ENCODE measurements at places on chromosomes 16 and 17.

DNA sequence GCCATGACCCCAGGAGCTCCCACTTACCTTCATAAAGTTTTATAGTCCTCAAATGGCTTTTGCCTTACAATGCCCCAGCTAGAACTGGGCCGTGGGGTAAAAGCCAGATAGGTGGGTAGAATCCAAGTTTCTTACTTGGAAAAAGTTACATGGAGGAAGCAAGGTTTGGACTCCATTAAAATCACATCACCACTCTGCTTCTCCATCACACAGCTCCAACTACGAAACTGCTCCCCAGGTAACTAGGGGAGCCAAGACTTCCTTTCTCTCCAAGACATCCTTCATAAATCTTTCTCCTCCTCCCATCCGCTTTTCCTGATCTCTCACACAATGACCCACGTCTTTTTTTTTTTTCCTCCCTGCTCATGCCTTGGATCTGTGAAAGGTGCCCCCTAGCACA is 130.8 kb upstream of the RCVRN start:
- peaks cover 14% of the 10 kb centered on the region for H3K27me3 ChIP-seq
- no peak overlapping the region for H3K4me3 ChIP-seq
- H3K36me3 ChIP-seq, result peaks cover 6% of the 10 kb centered on the region
- peaks cover 23% of the 10 kb centered on the region for H3K4me1 ChIP-seq

DNA sequence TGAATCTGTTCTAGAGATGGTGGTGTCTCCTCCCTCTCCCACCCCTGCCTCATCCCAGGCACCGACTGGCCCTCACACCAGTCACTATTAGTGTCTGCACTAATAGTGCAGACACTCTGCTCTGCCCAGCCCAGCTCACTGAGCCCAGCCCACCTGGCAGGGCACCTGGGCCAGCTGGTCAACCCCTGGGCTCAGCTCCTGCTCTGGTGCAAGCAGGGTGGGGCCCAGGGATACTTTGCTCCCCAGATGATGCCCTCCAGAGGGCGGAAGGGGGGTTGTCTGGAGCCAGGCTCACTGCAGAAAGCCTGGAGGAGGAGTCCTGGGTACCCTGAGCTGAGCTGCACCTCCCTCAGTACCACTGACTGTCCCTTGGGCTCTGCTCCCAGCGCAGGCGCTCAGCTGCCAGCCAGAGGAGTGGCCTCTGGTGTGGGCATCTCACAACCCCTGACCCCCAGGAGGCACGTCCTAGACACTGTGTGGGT is 14.5 kb downstream of the RAB11FIP4 start:
- H3K36me3 ChIP-seq, result no peaks in the 10 kb centered on the region
- no peak overlapping the region for H3K4me3 ChIP-seq
- H3K4me1 ChIP-seq, result peaks cover 12% of the 10 kb centered on the region
- no peak overlapping the region for H3K27ac ChIP-seq

- H3K27me3 ChIP-seq, result peaks cover 18% of the 10 kb centered on the region
- H3K4me3 ChIP-seq, result no peak overlapping the region
- no peak overlapping the region for H3K27ac ChIP-seq
- H3K36me3 ChIP-seq, result no peaks in the 10 kb centered on the region
- DNase-seq, result peak; percentile 31
Observed at GRCh38 chr16:19929062-19929511, 44.4 kb upstream of the GPRC5B start.

- peak; percentile 66 for DNase-seq
- H3K27ac ChIP-seq, result peak overlapping the region; percentile 85
- no peaks in the 10 kb centered on the region for H3K27me3 ChIP-seq
- peak overlapping the region; percentile 83 for H3K4me3 ChIP-seq
- peaks cover 21% of the 10 kb centered on the region for H3K4me1 ChIP-seq
Observed at GRCh38 chr16:56355786-56356275, 69.5 kb downstream of the AMFR start.

- no peaks in the 10 kb centered on the region for H3K36me3 ChIP-seq
- H3K4me1 ChIP-seq, result peaks cover 5% of the 10 kb centered on the region
- H3K27me3 ChIP-seq, result no peaks in the 10 kb centered on the region
- DNase-seq, result no peak
Observed at GRCh38 chr17:7177954-7178477, 1.2 kb downstream of the ASGR1 start.

DNA sequence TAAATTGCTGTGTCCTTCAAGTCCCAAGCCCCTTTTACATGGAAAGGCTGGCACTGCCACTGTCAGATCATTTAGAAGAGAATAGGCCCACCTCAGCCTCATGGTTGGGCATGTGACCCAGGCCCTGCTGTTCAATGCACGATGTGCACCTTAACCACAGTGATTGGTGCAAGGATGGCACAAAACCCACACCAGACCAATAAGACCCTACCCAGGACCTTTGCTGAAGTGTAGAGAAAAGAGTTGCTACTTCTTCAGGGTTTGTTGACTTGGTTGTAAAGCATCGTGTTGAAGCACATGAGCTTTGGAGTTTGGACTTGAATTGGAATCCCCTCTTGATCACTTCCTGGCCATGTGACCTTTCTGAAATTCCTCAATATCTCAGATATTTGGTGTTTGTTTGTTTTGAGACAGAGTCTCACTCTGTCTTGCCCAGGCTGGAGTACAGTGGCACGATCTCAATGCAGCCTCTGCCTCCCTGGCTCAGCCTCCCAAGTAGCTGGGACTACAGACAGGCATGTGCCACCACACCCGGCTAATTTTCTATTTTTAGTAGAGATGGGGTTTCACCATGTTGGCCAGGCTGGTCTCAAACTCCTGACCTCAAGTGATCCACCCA is 24.8 kb downstream of the DNAJA2 start:
- H3K4me1 ChIP-seq, result peaks cover 4% of the 10 kb centered on the region
- no peak overlapping the region for H3K4me3 ChIP-seq
- H3K27ac ChIP-seq, result no peak overlapping the region
- no peaks in the 10 kb centered on the region for H3K27me3 ChIP-seq
- DNase-seq, result no peak

DNA sequence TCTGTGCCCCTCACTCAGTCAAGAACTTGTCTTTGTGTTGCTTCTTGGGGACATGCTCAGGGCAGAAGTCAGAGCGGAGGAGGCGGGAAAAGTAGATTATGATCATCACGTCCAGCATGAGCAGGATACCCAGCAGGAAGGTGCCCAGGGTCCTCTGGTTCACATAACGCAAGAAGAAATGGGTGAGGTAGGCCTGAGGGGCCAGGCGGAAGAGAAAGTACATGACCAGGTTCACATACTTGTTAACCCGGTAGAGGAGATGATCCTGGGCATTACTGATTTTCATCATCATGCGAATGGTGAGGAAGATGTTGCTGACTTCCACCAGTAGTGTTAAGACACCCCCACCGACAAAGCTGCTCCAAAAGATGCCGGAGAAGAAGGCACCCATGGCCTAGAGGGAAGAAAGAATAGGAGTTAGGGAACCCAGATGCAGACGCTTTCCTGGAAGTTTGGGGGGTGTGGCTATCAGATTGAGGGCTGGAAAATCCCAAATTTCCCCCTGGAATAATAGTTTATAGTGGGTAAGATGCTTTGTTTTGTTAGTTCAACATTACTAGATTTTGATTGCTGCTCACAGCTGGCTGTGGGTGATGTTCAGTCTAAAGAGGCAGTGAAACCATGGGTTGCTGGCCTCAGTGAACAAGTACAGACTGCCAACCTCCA is 1.4 kb downstream of the TLCD1 start:
- no peak for DNase-seq
- H3K4me3 ChIP-seq, result peak overlapping the region; percentile 91
- H3K36me3 ChIP-seq, result peaks cover 37% of the 10 kb centered on the region
- H3K4me1 ChIP-seq, result peaks cover 44% of the 10 kb centered on the region
- no peaks in the 10 kb centered on the region for H3K27me3 ChIP-seq
- peak overlapping the region; percentile 97 for H3K27ac ChIP-seq

- H3K27ac ChIP-seq, result peak overlapping the region; percentile 78
- no peaks in the 10 kb centered on the region for H3K27me3 ChIP-seq
- H3K36me3 ChIP-seq, result no peaks in the 10 kb centered on the region
- H3K4me3 ChIP-seq, result no peak overlapping the region
- DNase-seq, result no peak
Observed at GRCh38 chr16:12553191-12553590, 250.5 kb downstream of the CPPED1 start.

- H3K36me3 ChIP-seq, result no peaks in the 10 kb centered on the region
- DNase-seq, result no peak
- H3K4me1 ChIP-seq, result no peaks in the 10 kb centered on the region
- H3K27me3 ChIP-seq, result no peaks in the 10 kb centered on the region
Observed at GRCh38 chr16:1395444-1396031, 19.0 kb downstream of the UNKL start.

DNA sequence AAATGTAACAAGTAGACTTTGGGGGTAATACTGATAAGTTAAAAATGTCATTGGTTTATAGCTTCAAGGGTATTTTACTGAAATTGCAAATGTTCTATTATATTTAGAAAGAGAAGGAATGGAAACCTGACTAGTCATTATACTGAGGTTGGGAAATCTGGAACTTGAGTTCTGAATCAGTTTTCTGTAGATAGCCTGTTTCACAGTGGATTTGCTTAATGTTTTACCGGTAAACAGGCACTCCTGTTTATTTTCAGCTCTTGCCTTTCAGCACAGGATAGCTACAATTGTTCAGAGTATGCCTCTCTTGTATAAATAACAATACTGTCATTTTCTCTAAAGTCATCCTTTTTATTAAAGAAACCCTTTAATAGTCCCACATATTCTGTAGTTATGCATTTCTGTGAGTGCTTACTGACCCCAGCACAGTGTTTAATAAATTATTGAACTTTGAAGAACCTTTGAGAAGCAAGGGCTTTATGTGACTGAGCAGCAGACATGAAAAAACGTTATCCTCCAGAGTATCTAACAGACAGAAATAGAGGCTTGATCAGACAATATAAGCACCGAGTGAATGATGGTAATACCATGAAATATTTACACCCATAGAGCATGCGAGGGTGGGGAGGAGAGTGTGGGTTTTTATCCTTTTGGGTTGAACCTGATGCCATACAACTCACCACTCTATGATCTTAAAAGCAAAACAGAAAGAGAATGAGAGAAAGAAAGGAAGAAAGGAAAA is 58.2 kb downstream of the FTO start:
- DNase-seq, result no peak
- H3K27me3 ChIP-seq, result no peaks in the 10 kb centered on the region
- no peak overlapping the region for H3K27ac ChIP-seq

DNA sequence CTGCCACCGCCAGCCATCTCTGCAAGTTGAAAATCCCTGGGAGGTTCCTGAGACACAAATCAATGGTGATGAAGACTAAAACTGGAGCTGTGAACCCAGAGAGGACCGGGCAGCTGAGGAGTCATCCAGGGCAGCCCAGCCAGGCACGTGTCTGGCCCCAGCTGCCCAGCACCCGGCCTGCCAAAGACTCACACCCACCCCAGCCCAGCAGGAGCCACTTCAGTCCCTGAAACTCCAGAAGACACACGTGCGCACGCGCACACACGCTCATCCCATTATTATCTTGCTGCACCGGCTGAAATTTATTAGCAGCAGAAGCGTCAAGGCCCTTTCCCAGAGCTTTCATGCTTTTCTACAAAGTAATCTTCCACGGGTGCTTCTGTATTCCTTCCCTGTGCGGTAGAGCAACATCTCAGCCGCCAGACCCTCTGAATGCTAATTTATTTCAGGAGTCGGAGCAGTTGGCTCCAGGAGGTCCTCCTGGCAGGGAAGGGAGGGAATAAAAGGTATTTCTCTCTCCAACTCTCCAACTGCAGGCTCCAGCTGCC is 59.8 kb upstream of the RBFOX3 start:
- no peaks in the 10 kb centered on the region for H3K36me3 ChIP-seq
- H3K4me1 ChIP-seq, result no peaks in the 10 kb centered on the region
- H3K4me3 ChIP-seq, result no peak overlapping the region
- H3K27me3 ChIP-seq, result peaks cover 15% of the 10 kb centered on the region

DNA sequence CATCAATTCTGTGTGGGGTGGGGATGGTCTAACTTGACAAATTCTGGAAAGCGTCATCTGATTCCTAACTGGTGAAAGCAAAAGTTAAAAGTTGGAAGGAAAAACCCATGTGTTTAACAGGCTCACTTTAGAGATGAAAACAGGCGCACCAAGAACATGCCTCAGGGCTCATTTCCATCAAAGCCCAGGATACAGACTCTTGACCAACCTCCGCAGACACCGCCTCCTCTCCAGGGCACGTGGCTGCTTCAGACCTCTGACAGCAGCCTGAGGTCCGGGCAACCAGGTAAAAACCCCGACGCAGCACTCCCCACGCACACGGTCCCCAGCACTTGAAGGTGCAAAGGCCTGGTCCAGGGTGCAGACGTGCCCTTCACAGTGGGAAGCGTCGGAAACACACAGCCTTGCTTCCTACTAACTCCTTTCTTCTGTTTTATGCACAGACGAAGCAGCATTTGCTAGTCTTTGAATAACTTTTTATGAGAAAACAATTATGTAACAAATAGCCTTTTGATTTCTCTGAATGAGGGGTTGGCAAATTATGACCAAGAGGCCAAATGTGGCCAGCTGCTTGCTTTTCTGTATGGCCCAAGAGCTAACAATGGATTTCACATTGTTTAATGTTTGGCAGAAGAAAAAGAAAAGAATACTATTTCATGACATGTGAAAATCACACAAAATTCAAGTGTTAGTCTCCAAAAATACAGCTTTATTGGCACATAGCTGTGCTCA is 44.2 kb upstream of the TRAP1 start:
- no peak for DNase-seq
- no peaks in the 10 kb centered on the region for H3K4me1 ChIP-seq
- no peak overlapping the region for H3K4me3 ChIP-seq
- no peaks in the 10 kb centered on the region for H3K27me3 ChIP-seq

GRCh38 chr17:59647288-59647687 is 27.6 kb downstream of the CLTC start:
- no peak overlapping the region for H3K27ac ChIP-seq
- H3K36me3 ChIP-seq, result peaks cover 45% of the 10 kb centered on the region
- H3K4me3 ChIP-seq, result no peak overlapping the region
- peaks cover 13% of the 10 kb centered on the region for H3K4me1 ChIP-seq

GRCh38 chr17:78925662-78926555 is 722 bp upstream of the TIMP2 start:
- H3K4me3 ChIP-seq, result peak overlapping the region; percentile 74
- DNase-seq, result no peak
- H3K4me1 ChIP-seq, result peaks cover 37% of the 10 kb centered on the region
- no peaks in the 10 kb centered on the region for H3K27me3 ChIP-seq
- H3K36me3 ChIP-seq, result peaks cover under 1% of the 10 kb centered on the region

DNA sequence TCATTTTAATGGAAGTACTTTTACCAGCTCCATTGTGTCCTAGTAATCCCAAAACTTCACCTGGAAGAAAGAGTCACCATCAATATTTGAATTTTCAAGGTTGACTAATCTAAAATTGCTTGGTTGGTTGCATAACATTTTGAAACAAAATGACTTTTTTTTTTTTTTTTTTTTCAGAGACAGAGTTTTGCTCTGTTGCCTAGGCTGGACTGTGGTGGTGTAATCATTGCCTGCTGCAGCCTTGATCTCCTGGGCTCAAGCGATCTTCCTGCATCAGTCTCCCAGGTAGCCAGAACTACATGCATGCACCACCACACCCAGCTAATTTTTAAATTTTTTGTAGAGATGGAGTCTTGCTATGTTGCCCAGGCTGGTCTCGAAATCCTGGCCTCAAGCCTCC is 12.6 kb upstream of the ABCA6 start:
- no peak for DNase-seq
- H3K27ac ChIP-seq, result no peak overlapping the region
- no peak overlapping the region for H3K4me3 ChIP-seq
- H3K36me3 ChIP-seq, result no peaks in the 10 kb centered on the region
- no peaks in the 10 kb centered on the region for H3K27me3 ChIP-seq
